ENCODE measurements at places on chromosomes 7 and 10.

GRCh38 chr10:71436268-71437125, 39.8 kb downstream of the CDH23 start:
- ATAC-seq = no peak

DNA sequence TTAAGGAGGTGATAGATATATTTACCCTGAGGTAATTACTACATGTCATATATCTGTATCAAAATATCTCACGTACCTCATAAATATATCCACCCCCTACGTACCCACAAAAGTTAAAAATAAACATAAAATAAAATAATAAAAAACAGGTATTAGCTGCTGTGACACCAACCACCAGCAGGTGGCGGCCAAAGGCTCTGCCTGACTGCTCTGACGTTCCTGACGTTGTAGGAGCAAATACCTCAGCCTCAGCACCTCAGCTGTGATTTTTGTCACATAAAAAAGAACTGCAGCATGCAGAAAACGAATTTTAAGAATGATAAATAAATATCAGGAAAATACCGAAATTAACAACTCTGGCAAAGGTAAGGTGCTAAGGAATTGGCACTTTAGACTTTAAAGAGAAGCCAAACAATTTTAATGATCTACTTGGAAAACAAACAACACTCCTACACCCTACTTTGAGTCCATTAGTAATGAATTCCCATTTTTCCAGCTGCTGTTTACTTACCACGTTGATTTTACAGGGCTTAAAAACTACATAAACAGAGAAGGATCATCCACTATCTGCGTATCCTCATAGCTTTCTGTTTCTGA, 125.4 kb upstream of the TARP start:
- peak; percentile 90 for ATAC-seq

DNA sequence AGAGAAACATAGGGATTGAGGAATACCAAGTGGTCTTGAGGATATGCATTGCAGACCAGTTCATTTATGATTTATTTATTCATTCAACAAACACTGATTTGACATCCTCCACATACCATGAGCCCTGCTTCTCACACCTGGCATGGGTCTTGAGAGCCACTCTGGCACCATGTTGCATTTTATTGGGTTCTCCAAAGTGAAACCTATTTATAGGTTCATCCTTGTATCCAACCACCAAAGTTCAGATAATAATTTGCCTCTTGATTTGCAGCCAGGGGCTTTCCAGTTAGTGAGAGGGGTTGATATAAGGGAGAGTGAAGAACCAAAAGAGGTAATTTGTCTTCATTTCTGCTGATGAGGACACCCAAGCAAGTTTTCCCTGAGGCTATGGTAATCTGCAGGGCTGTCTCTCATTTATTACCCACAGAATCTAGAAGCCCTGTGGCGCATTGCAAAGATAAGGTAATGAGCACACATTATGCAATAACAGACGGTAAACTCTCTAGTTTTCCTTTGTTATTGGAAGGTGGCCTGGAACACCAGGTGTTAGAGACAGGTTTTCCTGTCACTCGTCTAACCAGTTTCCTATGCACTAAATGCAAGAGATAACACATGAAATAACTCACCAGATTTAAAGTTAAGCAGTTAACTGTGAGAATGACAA, 28.8 kb upstream of the ICA1 start:
- ATAC-seq = no peak

- ATAC-seq = peak; percentile 94
Measured at GRCh38 chr10:48496831-48497779, 107.8 kb downstream of the ARHGAP22 start.

DNA sequence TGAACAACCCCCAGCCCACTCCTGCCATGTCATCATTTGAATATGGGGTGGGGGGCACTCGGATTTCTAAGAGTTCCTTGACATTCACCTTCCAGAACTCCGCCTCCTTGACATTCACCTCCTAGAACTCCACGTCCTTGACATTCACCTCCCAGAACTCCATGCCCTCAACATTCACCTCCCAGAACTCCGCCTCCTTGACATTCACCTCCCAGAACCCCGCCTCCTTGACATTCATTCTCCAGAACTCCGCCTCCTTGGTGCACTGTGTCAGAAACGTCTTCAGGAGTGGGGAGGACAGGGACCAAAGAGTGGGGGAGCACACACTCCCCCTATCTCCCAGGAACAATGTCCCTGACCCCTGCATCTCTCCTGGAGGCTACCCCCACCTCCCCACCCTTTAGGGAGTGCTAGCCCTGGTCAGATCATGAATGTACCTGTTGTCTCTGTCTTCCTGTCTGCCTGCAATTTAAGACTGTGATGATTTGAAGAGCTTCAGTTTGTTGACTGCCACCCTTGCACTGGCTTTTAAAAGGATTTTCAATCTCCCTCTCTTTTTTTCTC, 110.1 kb downstream of the NPTX2 start:
- ATAC-seq = no peak

- no peak for ATAC-seq
Measured at GRCh38 chr7:157930441-157930840, 593.6 kb downstream of the DNAJB6 start.

DNA sequence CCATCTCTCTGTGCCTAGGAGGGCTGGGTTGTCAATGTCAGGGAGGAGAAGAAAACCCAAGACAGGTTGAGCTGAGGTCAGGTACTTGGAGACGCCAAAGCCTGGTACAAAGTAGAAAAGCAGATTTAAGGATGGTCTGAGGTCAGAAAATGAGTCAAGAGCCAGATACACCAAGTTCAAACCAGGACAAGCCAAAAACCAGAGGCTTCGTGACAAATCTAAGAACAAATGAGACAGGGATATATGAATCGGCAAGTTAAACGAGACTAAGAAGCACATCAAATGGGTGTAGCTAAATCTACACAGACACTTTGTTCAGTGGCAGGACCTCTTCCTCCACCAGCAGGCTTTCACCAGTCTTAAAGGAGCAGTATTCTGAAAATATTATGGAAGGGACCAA, 34.2 kb downstream of the C7orf33 start:
- ATAC-seq = peak; percentile 74

- no peak for ATAC-seq
Measured at GRCh38 chr7:31091924-31092434, 39.9 kb downstream of the ADCYAP1R1 start.

GRCh38 chr10:21398563-21399231, 126.8 kb downstream of the SKIDA1 start:
- ATAC-seq = peak; percentile 55

GRCh38 chr10:110218632-110219031, 11.2 kb downstream of the MXI1 start:
- ATAC-seq = no peak

GRCh38 chr7:142250705-142251104, 7.2 kb downstream of the PRSS58 start:
- no peak for ATAC-seq

DNA sequence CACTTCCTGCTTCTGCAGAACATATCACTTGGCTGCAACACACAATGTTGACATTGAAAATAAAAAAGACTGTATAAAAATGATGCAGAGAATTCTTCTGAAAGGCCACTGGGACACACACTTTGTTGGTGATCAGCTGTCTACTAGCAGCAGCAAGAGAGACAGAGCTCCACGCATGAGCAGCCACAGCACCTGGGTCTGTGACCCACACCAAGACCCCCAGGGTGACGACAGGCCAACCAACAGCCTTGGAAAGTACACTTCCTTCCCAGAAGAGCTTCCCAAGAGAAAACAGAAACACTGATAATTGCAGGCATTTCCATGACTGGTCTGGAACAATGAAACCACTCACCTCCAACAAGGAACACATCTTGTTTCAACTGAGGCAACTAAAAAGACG, 239.0 kb downstream of the DIP2C start:
- no peak for ATAC-seq

DNA sequence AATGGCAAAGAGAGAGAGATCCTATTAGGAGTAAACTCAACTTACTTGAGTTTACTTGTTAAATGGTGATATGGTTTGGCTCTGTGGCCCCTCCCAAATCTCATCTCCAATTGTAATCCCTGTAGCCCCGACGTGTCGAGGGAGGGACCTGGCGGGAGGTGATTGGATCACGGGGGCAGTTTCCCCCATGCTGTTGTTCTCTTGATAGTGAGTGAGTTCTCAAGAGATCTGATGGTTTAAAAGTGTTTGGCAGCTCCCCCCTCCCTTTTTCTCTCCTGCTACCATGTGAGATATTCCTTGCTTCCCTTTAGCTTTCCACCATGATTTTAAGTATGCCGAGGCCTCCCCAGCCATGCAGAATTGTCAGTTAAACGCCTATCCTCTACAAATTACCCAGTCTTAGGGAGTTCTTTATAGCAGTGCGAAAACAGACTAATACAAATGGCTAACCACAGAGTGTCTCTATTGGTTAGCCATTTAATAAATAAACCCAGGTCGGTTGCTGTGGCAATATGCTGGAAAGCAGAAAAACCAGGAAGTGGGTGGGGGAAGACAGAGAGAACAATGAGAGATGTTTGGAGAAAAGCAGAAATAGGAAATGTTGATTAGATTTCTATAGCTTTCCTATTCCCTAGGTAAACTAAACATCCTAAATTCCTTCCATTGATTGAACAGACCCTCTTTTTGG, 3.0 kb upstream of the STMP1 start:
- no peak for ATAC-seq

All from SK-N-SH treated with all-trans-retinoic acid at 6 μM for 48 hours (cell line).